CD4-positive, alpha-beta T cell treated with Interleukin-1 beta for 1 hour (primary cell): ENCODE measurements at places on chromosomes 13 and 19.

DNA sequence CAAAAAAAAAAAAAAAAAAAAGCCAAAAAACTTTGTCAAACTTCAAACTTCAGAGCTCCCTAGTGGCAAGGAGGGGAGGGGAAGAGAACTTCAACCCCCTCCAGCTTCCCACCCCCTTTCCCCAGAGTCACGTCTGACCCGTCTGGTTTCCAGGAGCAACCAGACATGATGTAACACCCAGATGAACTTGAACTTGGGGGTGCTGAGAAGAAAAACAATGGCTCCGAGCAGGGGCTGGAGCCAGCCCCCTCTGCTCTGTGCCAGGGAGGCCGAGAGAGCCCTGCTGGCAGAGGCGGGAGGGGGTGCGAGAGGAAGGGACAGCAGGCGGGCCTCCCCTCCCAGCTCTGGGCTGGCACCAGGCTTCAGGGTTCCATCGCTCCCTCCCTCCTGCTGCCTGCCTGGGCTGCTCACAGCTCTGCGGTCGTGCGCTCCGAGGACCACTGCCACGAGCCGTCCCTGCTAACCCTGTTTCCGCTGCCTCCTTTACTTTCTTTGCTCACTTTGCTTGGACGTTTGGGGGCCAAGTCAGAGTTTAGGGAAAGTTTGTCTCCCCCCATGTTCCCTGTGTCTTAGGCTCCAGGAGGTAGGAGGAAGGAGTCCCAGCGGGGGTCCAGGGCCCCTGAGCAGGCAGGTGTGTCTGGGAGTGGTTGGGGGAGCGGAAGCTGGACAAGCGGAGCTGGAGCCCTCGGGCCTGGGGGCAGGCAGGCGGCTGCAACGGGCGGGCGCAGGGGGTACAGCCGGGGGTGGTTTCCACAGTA, 11.1 kb downstream of the LYL1 start:
- DNase-seq: no peak

- DNase-seq: no peak
Measured at GRCh38 chr13:21694831-21695230, 24.0 kb downstream of the FGF9 start.

DNA sequence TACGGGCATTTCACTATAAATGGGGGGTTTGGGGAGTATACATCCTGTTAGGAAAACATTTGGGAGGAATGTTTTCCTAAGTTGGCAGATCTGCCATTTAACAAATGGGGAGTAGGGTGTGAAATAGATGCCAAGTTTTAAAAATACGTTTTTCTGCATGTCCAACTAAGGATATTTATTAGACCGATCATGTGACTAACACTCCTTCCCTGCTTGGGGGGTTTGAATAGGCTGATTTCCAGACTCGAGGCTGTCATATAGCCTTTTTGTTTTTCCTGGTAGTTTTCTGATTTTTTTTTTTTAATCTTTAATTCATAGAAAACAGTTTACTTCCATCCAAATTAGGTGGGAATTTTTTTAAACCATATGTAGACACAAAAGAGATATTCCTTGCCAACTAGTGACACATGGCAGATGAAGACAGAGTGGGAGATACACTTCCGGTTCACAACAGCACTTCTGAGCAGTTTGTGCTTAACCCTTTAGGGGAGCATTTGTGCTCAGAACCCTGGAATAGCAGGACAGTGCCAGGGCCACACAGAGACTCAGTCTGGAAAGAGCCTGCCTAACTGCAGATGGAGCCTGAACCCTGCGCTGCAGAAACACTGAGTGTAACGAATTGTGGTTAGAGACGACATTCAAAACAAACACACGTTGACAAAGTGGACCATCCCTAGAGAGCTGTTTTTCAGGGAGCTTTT, 5.6 kb upstream of the GATAD2A start:
- DNase-seq: no peak

DNA sequence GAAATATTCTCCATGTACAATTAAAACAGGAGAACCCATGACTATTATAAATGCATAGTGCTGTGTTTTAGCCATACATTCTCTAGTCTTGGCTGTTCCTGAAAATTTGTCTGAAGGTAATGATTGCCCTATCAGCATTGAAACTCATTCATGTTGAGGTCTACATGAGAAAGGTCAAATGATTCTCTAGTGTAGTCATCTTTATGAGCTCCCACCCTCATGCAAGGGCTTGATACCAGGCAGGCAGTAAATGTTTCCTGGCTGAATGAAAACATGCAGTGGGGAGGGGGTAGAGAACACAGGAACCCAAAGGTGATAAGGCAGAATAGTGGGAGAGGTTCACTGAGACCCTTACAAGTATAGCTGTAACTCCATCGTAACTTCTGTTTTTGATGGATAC, 424.3 kb downstream of the COG6 start:
- no peak for DNase-seq

DNA sequence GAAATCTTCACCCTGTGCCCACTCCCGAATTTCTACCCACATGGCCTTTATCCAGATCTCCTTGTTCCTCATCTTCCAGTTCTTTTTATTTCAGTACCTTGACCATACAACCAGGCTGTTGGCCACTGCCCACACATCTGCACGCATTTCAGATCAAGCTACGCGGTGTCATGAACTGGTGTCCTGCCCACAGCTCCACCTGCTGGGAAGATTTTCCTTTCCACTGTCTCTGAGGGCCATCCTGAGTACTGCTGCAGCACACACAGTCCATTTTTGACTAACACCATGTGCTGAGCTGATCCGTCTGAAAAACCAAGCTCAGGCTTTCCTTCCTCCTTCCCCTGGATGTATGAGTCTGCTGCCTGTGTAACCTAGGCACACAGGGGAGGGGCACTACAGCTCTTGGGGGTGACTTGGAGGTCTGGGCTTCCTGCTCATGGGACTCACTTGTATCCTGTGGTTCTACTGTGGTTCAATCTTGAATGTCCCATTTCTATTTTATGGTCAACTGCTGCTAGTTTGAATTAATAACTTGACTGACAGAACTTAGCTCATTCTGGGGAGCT, 71.9 kb downstream of the WASF3 start:
- DNase-seq: no peak

- DNase-seq: peak; percentile 50
Measured at GRCh38 chr19:54451331-54451871, 2.4 kb downstream of the LENG8 start.

DNA sequence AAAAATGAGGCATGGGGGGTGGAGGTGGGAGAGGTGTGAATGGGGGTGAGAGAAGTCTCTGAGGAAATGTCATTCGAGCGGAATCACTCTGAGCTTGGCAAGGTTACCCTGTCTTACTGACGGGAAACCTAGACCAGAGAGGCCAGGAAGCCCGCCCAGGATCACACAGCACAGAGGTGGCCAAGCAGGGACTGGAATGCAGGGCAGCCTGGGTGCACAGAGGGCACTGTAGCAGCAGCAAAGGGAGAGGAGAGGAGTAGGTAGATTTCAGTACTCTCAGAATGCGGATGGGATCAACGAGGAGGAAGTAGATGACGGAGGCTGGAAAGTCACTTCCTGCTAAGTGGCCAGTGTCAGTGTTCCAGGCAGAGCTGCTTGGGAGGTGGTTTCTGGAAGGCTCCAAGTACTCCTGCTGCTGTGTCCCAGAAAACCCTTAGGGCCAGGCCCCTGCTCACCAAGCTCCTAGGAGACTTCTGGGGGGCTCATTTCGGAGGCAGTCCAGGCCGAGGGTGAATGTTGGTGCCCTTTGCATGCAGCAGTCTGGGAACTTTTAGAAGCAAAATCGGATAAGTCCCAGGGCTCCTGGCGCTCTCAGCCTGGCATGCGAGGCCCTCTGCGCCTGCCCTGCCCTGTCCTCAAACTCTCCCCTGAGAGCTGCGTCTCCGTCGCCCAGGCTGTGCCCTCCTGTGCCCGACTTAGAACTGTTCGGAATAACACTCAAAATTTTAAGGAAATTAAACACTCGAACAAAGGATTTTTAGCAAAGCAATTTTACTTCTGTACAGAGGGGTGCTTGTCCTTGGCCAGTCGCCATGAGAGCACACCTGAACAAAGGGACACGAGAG, 33.5 kb downstream of the DNM2 start:
- DNase-seq: no peak

DNA sequence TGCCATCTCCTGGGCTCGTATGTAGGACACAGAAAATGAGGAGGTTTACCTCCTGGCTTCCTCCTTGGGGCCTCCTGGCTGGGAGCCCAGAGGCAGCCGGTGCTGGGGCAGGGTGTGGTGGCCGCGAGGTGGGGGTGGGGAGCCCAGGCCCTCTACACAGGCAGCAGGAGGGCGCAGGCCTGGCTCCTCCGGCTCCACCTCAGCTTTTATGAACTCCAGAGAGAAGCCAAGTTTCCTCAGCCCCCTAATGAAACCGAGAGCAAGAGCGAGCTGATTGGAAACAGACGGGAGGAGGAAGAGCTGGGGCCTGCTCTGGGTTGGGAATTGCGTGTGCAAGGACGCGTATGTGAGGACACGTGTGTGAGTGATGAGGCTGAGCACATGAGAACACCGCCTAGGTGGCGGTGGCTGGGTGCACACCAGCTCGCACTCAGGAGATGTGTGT, 23.1 kb downstream of the LYL1 start:
- no peak for DNase-seq

- peak; percentile 57 for DNase-seq
Measured at GRCh38 chr13:98476106-98476505, 100.8 kb downstream of the STK24 start.

GRCh38 chr13:80050252-80050651, 290.7 kb downstream of the SPRY2 start:
- no peak for DNase-seq

GRCh38 chr13:38636073-38636472, 50.8 kb upstream of the FREM2 start:
- no peak for DNase-seq

DNA sequence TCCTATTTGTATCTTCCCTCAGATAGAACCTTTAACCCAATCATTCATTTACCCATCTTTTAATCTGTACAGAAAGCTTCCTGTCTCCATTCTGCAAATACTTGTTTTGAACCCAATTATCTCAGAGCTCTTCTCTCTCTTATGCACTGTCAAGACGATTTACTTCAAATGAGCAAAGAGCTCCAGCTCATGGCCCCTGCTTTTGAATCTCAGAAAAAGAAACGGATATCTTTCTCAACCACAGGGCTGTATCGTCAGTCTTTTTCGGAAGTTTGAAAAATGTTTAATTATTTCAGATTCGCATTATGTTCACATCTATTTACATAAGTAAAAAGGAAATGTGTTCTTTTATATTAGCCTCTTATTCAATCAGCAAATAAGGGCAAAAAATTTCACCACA, 322.7 kb upstream of the NBEA start:
- no peak for DNase-seq

- DNase-seq: no peak
Measured at GRCh38 chr13:91358387-91358782, 10.9 kb downstream of the MIR17HG start.

- no peak for DNase-seq
Measured at GRCh38 chr19:15811476-15811875, 4.0 kb downstream of the OR10H1 start.

GRCh38 chr13:31051999-31052398, 109.7 kb downstream of the HSPH1 start:
- DNase-seq: no peak

GRCh38 chr13:82467626-82468025, 1414.6 kb downstream of the SLITRK1 start:
- DNase-seq: no peak

- no peak for DNase-seq
Measured at GRCh38 chr13:35603593-35604285, 127.2 kb upstream of the MAB21L1 start.

GRCh38 chr19:30068528-30069395, 126.7 kb downstream of the URI1 start:
- DNase-seq: no peak

DNA sequence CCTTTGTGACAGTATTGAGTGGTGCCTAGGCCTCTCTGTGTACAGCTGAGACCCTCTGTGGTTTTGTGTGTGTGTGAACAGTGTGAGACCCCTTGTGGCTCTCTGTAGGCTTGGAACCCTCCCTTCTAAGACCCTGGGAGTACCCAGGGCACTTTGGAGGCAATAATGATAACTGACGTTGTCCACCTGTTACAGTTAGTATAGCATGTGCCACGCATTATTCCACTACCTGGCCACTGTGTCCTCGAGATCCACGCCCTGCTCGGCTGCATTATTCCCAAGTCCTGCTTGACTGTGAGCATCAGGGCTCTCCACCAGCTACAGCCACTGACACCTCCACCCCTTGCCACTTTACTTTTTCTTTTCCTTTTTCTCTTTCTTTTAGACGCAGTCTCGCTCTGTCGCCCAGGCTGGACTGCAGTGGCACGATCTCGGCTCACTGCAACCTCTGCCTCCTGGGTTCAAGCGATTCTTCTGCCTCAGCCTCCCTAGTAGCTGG, 2.0 kb downstream of the GRAMD1A start:
- no peak for DNase-seq

- DNase-seq: no peak
Measured at GRCh38 chr19:33040994-33041827, 23.5 kb downstream of the RHPN2 start.

GRCh38 chr13:89784161-89784809, 1563.2 kb upstream of the MIR17HG start:
- no peak for DNase-seq

DNA sequence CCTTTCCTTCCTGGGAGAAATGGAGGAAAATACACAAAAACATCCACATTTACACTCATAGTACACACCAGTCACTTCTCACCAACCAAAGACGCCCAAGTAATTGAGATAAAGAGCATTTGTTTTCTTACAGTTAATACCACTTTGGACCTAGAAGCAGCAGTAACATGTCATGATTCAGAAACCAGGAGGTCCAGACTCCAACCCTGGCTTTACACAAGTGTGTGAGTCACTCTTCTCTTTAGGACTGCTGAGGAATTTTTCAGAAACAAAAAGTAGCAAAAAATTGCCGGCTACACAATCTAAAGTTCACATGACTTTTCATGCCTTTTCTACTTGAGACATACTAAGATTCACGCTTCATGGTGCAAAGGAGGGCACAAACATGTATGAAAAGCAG, 42.1 kb downstream of the TUBGCP3 start:
- DNase-seq: no peak

DNA sequence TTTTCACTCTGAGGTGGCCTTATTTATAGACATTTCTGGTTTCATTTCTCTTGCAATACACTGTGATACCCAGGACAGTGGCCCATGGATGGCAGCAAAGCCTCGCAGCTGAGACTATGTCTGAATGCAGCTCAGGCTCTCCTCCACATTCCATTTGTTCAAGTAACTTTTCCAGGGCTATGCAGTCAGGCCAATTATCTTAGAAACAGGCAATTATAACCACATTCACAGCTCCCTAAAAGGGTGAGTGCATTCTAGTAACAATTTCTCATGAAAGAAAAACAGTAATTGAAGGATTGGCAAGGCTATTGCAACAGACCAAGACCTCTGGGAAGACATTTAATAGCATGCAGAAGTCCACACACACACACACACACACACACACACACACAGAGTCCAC, 264.0 kb downstream of the TBC1D4 start:
- DNase-seq: no peak

GRCh38 chr19:55391702-55392615, 6.2 kb downstream of the RPL28 start:
- no peak for DNase-seq

DNA sequence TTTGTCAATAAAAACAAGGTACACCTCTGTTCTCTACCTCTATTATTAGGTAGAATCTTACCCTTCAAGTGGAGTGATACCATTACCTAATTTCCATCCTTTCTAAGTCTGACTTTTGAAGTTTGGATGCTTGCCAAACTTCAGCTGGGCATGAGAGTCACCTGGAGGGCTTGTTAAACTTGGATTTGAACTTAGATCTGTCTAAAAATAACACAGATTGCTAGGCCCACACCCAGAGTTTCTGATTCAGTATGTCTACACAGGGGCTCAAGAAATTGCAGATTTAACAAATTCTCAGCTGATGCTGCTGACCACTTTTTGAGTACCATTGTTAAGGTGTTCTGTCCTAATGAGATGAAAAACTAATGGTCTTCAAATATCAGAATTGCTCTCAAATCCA, 512.2 kb downstream of the LMO7 start:
- DNase-seq: no peak
